ENCODE measurements at places on chromosomes 11 and 22.

DNA sequence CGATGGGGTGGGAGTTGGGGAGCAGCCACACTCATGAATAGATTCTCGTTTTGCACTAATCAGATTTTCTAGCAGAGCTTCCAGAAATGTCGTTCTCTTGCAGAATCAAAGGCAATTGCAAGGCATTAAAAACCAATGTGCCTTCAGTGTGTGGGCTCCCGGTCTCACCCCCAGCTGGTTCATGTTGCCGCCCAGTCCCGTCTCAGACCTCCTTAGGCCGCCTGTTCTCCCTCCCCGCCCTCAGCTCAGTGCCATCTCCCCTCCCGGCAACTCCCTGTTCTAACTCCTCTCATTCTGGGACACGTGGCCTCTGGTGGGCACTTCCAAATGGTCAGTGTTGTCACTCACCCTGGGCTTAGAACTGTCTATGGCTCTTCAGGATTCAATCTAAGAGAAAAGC lies 42.5 kb upstream of the SMIM38 start:
- DNase-seq: no peak

GRCh38 chr11:15471895-15472799 lies 357.4 kb downstream of the INSC start:
- DNase-seq: no peak

- no peak for DNase-seq
Measured at GRCh38 chr11:60118338-60118737, 29.9 kb downstream of the MS4A2 start.

- DNase-seq: no peak
Measured at GRCh38 chr22:50529416-50529896, 356 bp downstream of the TYMP start.

- DNase-seq: no peak
Measured at GRCh38 chr11:103624708-103625623, 411.5 kb upstream of the DDI1 start.

DNA sequence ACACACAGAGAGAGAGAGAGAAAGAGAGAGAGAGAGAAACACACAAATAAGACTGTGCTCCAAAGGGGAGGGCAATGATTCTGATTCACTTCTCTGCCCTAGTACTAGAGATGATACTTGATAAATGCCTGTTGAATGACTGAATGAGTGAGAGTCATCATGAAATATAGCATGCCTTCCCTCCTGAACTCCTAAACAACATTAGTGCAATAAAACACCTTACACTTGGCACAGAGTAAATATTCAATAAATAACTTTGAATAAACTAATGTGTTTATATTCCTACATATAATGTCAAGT lies 511.2 kb upstream of the RAG2 start:
- no peak for DNase-seq

DNA sequence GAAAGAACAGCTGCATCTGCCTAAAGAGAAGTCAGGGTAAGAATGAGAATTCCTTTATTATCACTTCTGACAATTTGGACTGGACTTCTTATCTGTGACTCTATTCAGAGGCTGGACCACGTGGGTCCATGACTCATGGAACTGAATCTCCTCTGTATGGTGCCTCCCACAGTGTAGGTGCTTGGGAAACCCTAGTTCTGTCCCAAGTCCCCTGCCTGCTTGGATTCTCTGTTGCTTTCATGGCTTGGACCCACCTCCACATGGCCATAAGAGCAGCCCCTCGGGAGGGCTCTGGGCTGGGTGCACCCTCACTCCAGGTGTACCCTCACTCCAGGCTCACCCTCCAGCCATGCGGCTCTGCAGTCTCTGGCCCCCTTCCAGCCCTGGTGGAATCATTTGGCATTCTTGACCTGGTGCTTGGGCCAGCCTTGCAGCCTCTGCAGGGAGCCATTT lies 153.4 kb downstream of the CACNA1I start:
- no peak for DNase-seq

GRCh38 chr11:94036096-94036495 lies 14.9 kb downstream of the HEPHL1 start:
- no peak for DNase-seq
